Right atrium auricular region (tissue), 2 donors: ENCODE measurements at places on chromosomes 6 and 20. TPM values are rescaled to one million over a fixed set of nuclear protein-coding genes. Genes with fewer than 3 reads are reported as not detected.

Gene TREML2
- total RNA-seq = not detected

Gene RNF8
- 17.0 TPM for total RNA-seq

Gene ZNF831
- total RNA-seq = 0.19 TPM

Gene POU5F1
- total RNA-seq = not detected

Gene SIGLEC1
- total RNA-seq = 3.9 TPM

Gene RIPPLY2
- total RNA-seq = not detected

Gene OR2J3
- total RNA-seq = not detected

Gene CRISP2
- not detected for total RNA-seq

DNA sequence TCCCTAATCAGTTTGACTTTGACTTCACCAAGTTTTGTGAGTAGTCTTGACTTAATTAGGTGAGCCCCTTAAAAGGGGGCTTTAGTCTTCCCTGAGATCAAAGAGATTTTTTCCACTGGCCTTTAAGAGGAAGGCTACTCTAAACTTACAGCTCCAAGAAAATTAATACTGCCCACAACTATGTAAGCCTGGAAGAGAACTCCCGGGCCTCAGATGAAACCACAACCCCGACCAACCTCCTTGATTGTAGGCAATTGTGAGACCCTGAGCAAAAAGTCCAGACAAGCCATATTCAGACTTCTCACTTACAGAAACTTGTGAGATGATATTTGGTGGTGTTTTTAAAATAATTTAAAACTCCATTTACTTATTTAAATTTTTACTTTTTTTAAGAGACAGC lies 18.1 kb downstream of the SNX3 start:
- no peak for DNase-seq

GRCh38 chr20:10328897-10329255 lies 105.1 kb downstream of the MKKS start:
- no peak for DNase-seq

GRCh38 chr6:107556082-107556481 lies 66.2 kb downstream of the SOBP start:
- no peak for DNase-seq

DNA sequence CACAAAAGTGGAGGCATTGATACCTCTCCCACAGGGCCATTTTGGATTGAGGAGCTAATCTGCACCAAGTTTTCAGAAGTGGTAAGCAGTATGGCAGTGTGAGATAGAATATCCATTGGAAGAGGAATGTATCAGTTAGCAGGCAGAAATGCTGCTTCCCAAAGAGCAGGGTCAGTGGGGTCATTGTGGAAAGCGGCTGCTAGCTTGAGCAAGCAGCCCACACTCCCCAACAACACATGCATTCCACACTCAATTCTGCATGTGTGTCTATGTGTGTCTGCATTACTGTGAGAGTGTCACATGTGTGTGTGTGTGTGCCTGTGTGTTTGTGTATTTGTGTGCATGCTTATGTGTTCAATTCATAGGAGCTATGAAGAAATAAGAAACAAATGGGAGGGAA lies 190.9 kb upstream of the FOXA2 start:
- no peak for DNase-seq

GRCh38 chr6:69286331-69286730 lies 510.5 kb downstream of the LMBRD1 start:
- no peak for DNase-seq

DNA sequence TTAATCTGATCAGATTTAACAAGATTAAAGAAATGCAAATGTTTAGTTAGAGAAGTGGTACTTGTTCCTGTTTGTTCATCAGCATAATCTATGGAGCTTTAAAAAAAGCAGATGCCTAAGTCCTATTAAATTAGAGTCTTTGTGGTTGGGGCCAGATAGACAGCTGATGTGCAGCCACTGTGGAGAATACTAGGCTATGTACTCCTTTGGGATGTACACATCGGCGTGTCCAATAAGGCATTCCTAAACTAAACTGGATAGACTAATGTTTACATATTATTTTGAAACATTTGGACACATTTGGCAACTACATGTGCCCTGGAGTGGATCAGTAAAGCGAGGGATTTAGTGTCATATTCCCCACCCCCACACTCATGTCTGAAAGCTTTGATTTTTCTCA lies 459.5 kb downstream of the LMBRD1 start:
- DNase-seq = no peak

- no peak for DNase-seq
These were observed 22.9 kb downstream of the HTR1B start for GRCh38 chr6:77440206-77440976.

- no peak for DNase-seq
These were observed 197.2 kb upstream of the GGTLC1 start for GRCh38 chr20:24185791-24186190.

GRCh38 chr6:53931086-53931485 lies 136.3 kb downstream of the LRRC1 start:
- DNase-seq = no peak

- DNase-seq = no peak
These were observed 10.7 kb downstream of the TP53RK start for GRCh38 chr20:46678516-46678915.

DNA sequence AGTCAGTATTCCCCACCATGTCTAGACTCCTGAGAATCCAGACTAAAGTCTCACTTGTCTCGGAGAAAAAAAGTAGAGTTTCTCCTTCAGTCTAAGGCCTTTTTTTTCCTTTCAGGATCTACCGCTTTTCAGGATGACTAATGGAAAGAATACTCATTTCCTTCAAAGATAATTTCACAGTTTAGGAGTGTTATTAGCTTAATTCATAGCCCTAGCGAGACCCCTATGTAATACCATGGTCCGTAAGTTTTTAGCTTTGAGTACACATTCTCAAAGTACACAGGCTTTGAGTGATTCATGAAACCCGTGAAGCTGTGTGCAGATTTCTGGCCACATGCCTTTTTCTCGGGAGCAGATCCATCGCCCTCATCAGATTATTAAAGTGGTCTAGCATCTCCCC lies 133.1 kb downstream of the SOX4 start:
- no peak for DNase-seq

GRCh38 chr20:57783956-57784837 lies 74.4 kb upstream of the PMEPA1 start:
- DNase-seq = no peak

- no peak for DNase-seq
These were observed 58.0 kb downstream of the ERMARD start for GRCh38 chr6:169809386-169809785.

DNA sequence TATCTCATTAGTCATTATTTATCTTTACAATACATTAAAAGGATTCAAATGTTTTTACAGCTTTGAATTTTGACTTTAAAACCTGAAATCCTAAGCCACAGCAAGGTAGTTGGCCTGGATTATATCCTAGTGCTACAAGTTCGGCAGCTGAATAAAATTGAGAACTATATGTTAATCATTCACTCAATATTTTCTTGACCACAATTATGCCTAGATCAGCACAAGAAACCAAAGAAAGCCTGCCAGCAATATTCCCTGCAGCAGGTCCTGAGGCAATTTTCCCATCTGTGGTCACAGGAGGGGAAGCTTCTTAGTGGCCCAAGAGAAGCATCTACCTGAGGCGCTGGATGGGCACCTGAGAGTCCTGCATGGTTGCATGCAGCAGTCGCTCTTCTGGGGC lies 183.5 kb downstream of the GMDS start:
- no peak for DNase-seq

- DNase-seq = no peak
These were observed 46.3 kb upstream of the HS3ST5 start for GRCh38 chr6:114389111-114389510.

- DNase-seq = no peak
These were observed 36.9 kb upstream of the CCDC167 start for GRCh38 chr6:37536491-37537190.

DNA sequence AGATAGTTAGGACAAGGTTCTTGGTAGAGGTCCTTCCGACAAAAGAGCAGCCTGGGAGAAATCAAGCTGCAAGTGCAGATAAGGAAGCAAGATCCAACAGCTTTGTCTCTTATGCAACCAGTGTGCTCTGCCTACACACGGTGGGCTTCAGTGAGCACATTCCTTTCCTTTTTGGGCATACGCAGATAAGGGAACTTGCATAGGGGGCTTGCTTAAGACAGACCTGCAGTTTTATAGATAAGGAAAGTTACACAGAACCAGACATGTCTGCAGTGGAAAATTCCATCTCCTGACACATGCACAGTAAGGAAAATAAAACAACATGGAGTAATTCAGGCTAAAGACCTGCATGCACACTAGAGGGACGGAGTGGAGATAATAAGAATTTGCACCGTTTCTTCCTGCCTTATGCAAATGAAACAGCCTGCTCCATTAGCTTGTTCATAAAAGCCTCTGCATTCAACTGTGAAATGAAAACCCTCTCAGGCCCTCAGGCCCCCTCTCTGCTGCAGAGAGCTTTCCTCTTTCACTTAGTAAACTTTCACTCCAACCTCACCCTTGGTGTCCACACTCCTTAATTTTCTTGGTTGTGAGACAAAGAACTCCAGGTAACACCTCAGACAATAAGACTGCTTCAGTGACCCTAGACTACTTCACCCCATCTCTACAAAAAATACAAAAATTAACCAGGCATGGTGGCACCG lies 97.5 kb upstream of the MYLIP start:
- no peak for DNase-seq

DNA sequence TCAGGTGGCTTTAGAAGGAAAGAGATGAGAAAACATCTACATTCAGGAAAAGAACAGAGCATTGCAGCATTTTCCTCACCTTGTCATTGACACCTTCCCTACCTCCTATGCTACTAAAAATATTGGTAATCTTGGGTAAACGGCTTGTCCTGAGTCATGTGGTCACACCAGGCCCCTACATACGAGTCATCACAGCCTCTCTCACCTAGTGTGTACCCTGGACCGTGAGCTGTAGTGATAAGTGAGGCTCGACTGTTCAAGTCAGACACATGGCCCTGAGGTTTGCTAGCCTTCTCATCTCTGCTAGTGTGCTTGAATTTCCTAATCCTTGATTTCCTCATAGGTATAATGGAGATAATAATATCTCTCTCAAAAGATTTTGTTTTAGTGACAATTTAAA lies 29.6 kb upstream of the TMEM244 start:
- no peak for DNase-seq

- no peak for DNase-seq
These were observed 33.9 kb downstream of the KCNK17 start for GRCh38 chr6:39280247-39280731.

GRCh38 chr6:152595499-152595898 lies 41.7 kb downstream of the SYNE1 start:
- DNase-seq = no peak

DNA sequence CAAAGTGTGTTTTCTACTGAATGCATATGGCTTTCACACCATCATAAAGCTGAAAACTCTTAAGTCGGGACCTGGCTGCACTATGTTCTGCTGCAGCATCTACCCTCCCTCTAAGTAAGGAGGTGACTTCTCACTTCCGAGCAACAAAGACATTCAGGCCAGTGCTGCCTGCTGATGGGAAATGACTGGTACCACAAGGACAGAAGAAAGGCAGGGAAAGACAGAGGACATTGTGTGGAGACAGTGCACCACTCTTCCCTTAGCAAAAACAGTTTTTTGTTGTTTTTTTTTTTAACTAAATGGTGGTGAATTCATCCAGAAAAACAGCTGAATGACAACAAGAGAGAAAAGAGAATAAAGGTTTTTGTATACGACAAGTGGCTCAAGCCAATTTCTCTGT lies 81.5 kb downstream of the MAP7 start:
- no peak for DNase-seq

GRCh38 chr20:50517817-50518154 lies 7.6 kb downstream of the PTPN1 start:
- no peak for DNase-seq

DNA sequence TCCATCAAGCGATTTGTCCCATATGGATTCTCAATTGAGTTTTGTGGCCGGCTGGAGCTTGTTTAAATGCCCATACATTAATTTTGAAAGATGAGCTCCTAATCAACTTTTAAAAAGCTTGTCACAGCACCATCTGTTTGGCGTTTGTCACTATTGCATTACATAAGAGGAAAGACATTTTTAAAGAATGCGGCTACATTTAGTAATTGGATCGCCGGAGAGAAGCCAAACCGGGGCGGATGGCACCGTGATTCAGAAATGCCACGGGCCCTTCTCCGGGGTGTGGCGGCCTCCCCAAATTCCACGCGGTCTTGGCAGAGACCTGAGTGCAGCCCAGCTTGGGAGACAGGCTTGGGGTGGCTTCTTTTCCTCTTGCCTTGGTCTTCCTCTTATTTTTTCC lies 67.7 kb upstream of the ZNFX1 start:
- no peak for DNase-seq

- no peak for DNase-seq
These were observed 69.9 kb upstream of the DOK5 start for GRCh38 chr20:54405540-54405939.

GRCh38 chr20:4905195-4905594 lies 96.1 kb downstream of the SLC23A2 start:
- DNase-seq = no peak
